Choroid plexus epithelial cell (primary cell): ENCODE measurements at places on chromosomes 12 and 14.

DNA sequence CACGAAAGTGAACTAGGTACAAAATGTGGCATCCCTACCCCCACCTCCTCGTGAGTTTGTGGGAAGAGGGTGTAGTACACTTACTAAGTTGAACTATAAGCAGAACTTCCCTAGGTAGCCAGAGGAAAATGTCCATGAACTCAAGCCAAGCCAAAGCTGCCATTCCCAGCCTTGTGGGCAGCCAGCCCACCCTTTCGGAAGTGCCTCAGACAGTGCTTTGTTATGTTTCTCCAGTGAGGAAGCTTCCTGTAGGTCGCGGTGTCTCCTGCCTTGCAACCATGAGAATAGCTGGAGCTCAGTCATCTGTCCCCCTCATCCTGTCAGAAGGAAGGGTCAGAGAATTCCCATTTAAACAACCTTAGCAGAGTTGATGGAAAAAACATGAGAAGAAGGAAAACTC is 266.9 kb downstream of the DUSP6 start:
- no peak for DNase-seq

DNA sequence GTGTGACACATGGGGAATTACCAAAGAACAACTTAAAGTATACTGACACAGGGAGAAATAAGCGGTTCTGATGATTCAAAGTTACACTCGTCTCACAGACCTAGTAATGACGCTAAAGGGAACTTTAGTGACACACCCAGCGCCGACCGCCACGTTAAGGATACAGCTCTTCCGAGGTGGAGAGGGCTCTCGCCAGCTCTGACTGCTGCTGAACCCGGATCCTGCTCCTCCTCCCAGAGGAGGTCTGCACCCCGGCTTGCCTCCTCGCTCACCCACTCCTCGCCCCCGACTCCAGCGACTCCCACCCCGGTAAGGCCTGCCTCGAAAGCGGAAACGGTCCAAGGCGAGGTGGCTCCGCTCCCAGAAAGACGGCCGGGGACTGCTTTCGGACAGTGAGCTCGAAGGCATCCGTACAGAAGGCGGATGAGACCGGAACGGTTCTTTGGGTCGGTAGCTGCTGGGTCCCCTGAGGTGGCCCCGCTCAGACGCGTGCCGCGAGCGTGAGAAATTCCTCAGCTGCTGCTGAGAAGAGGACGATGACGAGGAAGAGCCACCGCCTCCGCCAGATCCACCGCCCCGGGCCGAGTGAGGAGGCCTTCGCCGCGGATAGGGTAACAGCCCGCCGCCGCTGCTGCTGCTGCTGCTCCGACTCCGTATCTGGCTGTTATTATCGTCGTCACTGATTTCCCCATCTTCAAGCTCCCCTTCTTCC is 643 bp downstream of the ZFC3H1 start:
- peak; percentile 60 for DNase-seq

DNA sequence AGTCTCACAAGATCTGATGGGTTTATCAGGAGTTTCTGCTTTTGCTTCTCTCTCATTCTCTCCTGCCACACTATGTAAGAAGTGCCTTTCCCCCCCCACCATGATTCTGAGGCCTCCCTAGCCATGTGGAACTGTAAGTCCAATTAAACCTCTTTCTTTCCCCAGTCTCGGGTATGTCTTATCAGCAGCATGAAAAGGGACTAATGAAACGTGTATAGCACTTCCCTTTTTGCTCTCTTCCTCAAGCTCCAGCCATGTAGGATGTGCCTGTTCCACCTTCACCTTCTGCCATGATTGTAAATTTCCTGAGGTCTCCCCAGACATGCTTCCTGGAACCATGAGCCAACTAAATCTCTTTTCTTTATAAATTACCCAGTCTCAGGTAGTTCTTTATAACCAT is 7.0 kb upstream of the CRACR2A start:
- no peak for DNase-seq

DNA sequence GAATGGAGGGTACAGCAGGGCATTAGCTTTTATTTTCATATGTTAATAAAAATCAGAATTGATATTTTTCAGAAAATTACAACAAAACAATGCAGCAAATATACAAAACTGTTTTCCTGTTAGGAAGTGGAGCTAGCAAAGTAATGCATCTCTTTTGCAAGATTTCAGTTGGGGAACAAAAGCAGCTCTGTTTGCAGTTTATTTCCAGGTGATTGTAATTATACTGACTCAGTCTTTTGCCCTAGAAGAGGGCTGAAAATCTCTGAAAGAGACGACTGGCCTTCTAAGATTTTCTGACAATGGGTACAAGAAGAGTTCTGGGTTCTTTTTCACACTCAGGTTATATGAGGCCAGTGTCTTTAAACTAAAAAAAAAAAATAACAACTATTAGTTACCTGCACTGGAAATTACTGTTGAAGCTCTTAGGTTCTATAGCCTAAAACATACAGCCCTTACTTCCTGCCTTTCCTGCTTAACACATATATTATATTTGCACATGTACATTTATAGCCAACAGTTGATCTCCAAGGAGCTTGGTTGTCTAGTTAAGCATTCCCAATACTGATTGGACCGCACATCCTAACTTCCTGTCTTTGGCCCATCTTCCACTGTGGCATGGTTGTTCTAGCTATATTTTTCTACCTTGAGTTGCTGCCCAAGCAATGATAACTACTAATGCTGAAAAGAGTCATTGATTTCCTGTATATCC is 199.1 kb upstream of the KRR1 start:
- no peak for DNase-seq

DNA sequence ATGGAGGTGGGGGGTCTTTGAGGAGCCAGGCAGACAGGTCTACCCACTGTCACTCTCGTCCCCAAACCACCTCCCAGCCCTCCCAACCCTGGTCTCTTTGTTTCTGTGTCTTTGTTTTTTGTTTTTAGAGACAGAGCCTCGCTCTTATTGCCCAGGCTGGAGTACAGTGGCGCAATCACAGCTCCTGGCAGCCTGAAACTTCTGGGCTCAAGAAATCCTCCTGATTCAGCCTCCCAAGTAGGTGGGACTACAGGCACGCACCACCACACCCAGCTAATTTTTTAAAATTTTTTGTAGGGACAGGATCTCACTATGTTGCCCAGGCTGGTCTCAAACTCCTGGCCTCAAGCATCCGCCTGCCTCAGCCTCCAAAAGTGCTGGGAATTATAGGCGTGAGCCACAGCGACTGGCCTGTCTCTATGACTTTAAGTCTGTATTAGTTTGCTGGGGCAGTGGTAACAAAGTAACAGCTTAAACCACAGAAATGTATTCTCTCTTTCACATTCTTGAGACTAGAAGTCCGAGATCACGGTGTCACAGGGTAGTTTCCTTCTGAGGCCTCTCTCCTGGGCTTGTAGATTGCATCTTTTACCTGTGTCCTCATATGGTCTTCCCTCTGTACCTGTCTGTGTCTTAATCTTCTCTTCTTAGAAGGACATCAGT is 26.1 kb downstream of the DTX1 start:
- DNase-seq = no peak

DNA sequence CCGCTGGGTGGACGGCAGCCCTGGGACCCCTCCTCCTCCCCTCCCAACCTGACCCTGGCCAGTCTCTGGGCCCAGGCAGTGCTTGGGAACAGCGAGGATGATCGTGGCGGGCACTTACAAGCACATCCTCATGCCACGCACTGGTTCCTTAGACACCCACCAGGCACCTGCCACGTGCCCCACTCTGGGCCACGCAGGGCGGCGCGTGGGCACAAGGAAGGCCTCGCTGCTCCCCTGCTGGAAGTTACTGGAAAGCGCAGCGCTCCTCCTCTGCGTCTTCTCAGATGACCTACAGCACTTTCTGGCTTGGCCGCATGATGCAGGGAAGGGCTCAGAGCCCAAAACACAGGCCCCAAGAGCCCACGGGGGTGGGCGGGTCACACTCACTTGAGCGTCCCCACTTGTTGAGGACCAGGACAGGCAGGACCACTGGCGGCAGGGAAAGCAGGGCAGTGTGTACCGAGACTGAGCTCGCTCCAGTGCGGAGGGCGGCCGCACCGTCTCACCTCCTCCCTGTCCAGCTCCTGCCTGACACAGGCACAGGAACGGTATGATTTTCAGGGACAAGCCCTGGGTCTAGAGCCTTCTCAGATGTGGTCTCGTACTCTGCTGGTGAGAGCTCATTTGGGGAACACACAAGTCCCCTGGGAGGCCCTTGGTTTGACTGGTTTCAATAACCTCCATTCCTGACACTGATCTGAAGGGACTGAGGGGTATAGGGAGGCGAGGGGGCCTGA is 128.3 kb upstream of the EVL start:
- no peak for DNase-seq

DNA sequence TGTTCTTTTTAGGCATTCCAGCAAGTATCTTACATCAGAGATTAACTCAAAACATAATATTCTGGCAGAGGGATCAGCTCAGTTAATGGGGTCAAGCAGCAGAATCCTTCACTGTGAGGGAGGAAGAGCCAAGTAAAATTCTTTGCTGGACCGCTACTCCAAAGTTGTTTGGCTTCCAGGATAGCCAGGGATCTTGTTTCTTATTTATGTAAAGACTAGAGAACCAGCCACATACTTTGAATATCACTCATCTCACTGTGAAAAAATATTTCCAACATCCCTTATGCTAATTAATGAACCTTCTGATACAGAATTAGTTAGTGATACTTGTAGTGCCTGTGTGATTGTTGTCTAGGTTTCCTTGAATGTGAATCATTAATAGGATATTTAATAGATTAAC is 94.2 kb downstream of the PLEKHA5 start:
- peak; percentile 86 for DNase-seq

DNA sequence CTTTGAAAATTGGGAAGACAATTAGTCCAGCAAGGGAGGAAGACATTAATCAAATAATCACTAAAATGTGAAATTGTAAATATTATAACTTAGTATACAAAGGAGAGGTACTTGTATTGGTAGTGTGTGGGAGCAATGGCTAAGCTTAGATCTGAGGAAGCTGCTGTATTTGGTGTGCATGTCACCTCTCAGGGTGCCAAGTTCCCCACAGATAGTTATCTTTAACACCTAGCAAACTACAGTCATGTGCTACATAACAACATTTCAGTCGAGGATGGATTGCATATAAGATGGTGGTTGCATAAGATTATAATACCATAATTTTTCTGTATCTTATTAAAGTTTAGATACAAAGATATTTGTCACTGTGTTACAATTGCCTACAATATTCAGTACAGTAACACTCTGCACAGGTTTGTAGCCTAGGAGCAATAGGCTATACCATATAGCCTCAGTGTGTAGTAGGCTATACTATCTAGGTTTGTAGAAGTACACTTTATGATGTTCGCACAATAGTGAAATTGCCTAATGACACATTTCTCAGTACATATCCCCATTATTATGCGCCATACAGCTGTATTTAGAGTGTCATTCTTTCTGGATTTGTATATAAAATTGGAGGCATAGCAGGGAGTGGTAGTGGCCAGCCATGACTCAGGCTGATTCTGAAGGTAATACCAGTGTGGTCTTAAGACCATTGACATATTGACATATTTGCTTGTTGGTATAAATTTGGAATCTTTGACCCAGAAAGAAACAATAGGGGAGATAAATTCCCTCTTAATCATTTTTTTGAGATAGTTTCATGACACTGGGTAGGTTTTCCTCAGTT is 55.8 kb downstream of the RAD51B start:
- DNase-seq = no peak

DNA sequence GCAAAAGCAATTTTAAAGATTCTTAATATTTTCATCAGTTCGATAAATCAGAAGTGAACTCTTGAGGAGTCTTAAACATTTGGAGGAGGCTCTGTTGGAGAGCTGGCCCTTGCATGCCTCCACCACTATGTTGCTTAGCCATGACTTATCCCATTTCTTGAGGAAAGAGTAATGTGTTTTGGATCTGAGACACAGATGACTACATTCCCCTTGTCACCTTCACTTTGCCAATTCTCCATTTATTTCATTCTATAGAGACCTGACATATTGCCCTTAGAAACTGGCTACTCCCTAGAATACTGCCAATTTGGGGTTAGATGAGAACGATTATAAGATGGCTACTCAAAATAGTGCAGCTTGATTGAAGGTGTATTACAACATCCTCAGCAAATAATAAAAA is 157.4 kb upstream of the TMEM260 start:
- no peak for DNase-seq

- DNase-seq = no peak
These were observed 95.8 kb downstream of the CRACR2A start for GRCh38 chr12:3656946-3657622.

GRCh38 chr12:49631336-49631907 is 8.1 kb downstream of the PRPF40B start:
- no peak for DNase-seq

- no peak for DNase-seq
These were observed 4.2 kb downstream of the AQP5 start for GRCh38 chr12:49965836-49966235.

GRCh38 chr12:38465020-38465419 is 148.4 kb downstream of the ALG10B start:
- DNase-seq = no peak
